Activated CD4-positive, alpha-beta T cell treated with anti-CD3 and anti-CD28 coated beads, Interleukin-10, Interleukin-2, amounts not matched to agents 100 ng/mL and 50 ng/mL, durations not matched to agents 16 hours and 8 hours (primary cell): ENCODE measurements at places on chromosomes 7 and 10.

DNA sequence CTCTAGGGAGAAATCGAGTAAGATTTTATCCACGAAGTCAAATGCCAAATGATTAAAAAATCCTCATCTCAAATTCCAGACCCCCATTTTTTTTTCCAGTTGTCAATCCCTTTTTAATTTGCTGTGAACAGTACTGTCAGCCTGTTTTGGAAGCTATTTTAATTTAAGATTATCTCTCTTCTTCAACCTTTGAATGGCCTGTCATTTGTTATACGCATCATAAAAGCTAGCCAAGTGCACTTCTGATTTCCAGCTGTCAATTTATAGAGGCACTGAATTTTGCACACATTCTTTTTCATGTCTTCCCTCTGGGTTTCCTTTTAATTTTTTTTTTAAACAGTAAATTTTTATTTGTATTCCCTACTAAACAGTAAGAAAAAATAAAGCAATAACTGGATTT, 336.4 kb upstream of the HGF start:
- DNase-seq: no peak

DNA sequence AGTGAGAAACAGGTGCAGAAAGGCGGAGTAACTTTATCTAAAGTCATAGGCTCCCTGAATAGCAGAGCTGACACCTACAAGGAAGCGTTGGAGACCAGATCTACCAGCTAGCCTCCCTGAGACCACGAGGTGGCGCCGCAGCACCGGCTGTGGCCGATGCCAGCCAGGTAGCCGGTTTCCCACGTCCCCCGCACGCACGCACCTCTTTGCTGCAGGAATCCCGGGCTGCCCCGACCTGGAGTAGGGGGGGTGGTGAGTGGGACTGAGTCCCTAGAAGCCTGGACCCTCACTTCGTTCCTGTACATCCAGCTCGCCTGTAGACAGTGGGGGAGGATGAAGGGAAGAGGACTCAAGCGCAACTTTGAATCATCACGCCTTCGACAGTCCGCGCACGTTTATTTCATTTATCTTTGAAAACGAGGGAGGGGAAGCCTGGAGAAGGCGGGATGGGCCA, 3.7 kb downstream of the ELOVL3 start:
- DNase-seq: peak; percentile 88

DNA sequence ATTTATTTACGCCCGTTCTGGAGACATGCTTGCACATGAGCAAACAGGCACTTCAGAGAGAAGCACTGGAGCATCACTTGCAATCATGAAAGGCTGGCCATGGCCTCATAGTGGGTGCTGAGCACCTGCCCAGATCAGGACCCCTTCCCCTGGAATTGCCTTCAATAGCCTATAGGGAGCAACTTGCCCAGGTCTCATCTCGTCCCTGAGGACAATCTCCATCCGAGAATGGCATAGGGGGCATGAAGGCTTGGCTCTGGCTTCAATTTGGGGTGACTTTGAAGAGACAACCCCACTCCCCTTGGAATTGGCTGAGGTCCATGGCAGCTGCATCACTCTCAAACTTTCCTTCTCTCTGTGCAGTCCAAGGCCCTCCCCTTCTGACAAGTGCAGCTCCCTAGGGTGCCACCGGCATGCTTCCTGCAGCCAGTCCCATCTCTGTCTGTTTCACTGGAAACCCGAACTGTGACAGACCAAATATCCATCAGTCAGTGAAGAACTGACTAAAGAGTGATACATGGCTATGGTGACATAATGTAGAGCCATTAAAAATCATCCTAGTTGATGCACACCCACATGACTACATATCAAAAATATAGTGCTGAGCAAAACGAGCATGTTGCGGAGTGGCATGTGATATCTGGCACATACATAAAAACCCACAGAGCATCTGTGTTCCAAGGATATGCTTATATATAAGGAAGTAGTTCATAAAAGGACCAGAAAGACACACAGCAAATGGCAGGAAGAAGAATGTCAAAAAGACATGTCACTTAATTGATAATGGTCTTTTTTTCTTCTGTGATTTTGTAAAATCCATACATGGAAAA, 12.4 kb downstream of the GDF2 start:
- no peak for DNase-seq

- DNase-seq: no peak
These were observed 17.1 kb upstream of the LIPF start for GRCh38 chr10:88647061-88647615.

DNA sequence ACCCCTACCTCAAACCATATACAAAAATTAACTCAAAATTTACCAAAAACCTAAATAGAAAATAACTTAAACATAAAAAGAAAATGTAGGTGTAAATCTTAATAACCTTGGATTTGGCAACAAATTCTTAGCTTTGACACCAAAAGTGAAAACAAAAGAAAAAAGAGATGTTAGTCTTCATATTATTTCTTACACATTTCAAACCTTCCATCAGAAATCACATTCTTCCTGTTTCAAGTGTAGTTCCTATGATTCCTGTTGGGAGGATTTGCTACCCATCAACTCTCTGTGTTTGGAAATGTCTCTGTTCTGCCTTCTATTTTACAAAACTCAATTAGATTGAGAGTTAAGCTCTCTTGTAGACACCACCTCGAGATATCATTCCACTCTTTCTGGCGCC, 62.0 kb downstream of the GNA12 start:
- no peak for DNase-seq

- no peak for DNase-seq
These were observed 39.6 kb downstream of the SORCS3 start for GRCh38 chr10:104680467-104681401.

DNA sequence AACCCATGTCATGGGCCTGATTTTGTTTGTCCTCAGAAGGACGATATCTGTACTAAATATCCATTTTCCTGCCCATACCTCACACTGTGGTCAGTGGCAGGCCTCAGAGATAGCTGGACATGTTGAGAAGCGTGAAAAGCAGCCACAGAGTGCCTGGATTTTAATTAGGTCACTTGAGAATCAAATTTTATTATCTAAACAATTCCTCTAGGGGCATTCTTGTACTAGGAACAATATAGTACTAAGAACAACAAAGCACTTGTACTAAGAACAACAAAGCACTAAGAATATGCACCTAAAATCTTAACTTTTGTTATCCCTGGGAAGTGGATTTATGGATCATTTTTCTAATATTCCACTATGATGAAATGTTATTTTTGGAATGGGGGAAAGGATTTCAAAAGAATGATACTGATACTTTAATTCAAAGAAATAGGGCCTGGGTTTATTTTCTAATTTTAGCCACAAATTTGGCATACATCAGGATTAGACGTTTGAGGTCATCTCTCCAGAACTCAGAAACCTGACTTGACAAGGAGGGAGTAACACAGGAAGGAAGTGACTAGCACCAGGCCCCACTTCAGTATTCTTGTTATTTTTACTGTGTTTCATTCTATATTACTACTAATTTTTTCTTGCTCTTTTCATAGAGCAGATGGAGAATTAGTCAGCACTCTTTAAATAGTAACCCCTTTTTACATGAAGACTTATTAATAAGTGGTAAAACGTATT, 112.2 kb downstream of the EXOC4 start:
- DNase-seq: peak; percentile 2

DNA sequence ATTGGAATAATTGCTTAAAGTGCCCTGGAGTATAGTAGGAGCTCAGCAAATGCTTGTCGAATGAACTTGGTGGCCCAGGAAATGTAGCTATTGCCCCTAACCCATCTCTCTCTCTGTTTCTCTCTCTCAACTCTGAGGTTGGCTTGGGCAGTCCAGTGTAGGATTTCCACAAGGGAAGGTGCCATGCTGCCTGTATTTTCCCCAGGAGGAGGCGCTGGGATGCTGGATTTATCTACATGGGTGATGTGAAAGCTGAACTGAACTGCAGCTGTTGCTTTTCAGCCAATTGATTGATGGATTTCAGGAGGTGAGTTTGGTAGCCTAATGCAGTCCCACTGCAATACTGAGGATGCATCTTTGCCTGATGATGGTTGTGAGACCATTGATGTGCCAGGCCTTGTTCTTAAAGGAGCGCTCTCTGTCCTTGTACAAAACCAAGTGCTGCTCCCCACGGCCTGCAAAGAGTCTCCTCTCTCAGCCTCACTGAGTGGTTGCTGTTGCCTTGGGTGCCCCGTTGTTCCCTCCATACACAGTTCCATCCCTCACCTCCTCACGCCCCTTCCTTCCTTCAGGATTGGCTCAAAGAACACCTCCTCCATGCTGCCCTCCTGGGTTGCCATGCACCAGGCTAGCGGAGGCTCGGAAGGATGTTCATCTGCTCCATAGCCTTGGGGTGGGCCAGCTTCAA, 200.6 kb downstream of the GLRX3 start:
- no peak for DNase-seq

GRCh38 chr7:52876402-52876801, 159.0 kb upstream of the POM121L12 start:
- DNase-seq: no peak

DNA sequence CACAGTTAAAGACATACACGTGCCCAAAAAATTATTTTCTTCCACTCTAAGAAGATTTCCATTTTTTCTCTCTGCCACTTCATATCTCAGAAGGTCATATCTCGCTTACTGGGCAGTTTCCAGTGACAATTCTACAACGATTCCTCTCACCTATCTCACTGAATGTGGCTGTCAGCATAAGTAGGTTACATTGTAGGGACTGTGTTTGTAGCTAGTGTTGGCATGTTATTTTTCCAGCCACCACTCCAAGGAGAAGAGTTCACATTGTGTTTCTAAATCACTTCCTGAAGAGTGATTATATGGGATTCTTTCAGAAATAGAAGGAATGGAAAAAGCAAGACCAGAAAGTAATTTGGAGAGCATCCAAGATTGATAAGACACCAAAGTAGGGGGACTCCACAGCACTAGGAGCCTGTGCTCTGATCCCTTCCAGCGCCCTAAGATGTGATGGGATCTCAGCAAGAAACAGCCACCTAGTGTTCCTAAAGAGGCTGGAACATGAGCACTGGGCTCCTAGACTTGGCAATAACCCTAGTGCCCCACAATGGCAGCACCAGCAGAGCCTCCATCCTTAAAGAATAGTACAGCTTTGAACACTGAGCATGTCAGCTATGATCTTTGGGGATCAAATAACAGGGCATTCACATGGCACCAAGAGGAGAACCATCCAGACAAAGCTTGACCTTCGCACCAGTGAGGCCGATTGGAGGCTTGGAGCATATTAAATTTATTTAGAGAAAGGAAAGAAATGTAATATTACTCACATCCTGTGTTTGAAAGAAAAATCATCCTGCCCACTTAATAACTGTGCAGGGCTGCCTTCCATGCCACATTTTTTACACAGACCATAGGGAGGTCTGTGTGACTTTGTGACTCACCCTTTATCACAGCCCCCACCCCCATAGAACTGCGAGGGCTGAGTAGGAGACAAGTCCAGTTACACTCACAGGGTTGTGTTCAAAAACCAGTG, 51.8 kb downstream of the CAV1 start:
- DNase-seq: no peak

DNA sequence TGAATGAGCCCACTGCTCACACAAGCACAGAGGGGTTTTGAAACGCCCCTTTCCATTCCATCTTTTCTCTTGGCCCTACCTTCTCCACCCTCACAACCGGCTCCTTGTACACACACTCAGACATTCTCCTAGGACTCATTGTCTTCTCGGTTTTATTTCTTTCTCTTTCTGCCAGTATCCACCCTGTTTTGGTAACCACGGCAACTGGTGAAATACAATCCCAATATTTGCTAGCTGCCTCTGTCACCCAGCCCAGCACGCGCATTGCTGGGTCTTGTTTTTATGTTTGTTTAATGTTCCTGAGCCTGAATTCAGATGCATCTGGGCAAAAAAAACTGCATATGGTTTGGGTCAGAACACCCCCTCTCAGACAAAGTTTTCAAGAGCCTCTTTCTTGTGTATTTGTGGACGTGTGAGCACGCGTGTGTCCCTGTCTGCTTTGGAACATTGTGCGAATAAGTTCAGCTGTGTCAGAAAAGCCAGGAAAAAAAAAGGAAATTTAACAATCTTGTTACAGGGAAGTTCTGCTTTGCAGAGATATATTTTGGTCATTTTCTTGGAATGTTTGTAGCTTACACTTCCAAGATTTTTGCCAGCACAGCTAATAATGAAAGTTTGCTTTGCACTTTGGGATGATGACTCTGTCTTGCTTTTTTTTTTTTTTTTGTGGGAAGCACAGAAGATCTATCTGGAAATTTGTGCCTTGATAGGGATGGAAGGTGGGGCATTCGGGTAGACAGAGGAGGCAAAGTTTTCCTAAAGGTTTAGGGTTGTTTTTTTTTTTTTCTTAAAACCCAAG, 225.9 kb downstream of the TRIL start:
- no peak for DNase-seq

DNA sequence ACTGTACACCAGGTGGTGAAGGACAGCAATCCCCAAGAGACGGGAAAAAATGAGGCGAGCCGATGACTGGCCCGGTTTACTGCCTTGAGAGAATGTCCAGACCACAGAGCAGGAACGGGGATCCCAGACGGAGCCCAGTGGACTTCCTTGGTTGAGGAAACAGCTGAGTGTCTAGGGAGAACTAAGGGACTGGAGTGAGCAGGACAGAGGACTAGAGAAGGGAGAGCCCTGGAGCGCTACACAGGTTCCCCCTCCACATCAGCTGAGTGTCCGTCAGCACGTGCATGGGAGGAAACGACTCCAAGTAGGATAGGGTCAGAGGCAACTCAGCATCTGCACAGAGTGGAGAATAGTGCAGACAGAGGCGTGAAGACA, 7.1 kb upstream of the WDR86 start:
- no peak for DNase-seq

DNA sequence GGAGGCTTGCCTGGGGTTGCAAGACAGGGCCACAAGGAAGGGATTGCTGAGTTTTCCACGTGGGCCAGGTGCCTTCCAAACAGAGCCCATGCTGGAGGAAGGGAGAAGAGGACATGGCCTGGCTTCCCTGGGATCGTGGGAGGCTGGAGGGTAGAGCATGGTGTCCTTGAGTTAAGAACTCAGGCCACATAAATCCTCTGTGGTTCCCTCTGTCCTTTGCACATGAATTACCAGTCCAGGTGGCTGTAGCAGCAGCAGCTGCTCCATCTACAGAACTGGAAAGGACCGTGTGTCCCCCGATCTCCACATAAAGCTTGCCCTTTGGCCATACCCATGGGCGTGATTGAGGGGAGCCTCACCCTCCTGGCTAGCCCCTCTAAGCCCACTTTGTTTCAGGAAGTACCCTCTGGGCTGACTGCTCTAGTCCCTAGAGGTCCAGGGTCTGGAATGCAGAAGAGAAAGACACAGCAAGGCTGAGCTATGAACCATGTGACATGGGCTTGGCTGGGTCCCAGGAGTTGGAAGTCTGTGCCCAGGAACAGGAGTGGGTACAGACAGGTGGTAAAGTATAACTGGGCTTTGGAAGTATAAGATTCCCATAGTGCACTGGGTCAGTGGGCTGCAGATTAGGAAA, 84.9 kb downstream of the C10orf105 start:
- DNase-seq: no peak

DNA sequence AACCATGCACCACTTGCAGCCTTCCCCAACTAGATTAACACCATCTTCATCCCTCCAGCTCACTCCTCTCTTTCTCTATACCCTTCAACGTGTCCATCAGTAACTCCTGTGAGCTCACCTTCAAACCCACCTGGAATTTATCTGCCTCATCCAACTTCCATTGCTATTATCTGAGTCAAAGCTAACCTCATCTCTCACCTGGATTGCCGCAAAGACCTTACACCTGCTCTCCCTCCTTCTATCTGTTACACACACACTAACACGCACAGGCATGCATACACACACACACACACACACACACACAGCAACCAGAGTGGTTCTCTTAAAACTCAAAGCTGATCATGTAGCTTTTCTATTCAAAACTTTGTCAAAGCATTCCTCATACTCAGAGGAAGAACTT, 3.8 kb upstream of the TFEC start:
- no peak for DNase-seq

- DNase-seq: no peak
These were observed 73.2 kb downstream of the PDGFA start for GRCh38 chr7:446289-446935.

- DNase-seq: no peak
These were observed 32.0 kb upstream of the ARMS2 start for GRCh38 chr10:122422266-122422989.
